Adipose tissue (tissue), 3 donors: ENCODE measurements at places on chromosomes 5 and 9. TPM values are rescaled to one million over a fixed set of nuclear protein-coding genes. Genes with fewer than 3 reads are reported as not detected.

SCGB3A2 gene
- polyA plus RNA-seq, result not detected

SLC25A2 gene
- polyA plus RNA-seq, result not detected

ABO gene
- 1.3 TPM for polyA plus RNA-seq

MSX2 gene
- polyA plus RNA-seq, result 0.14 TPM

GRIA1 gene
- 0.45 TPM for polyA plus RNA-seq

PCDHGA7 gene
- 0.11 TPM for polyA plus RNA-seq

IRX2 gene
- polyA plus RNA-seq, result 0.59 TPM

WWC1 gene
- 2.8 TPM for polyA plus RNA-seq

ARHGEF37 gene
- polyA plus RNA-seq, result 4.4 TPM

GLIPR2 gene
- 43.7 TPM for polyA plus RNA-seq

PLAC8L1 gene
- 0.12 TPM for polyA plus RNA-seq

PLEKHG4B gene
- polyA plus RNA-seq, result 0.04 TPM

IL9 gene
- polyA plus RNA-seq, result not detected

PLAA gene
- polyA plus RNA-seq, result 10.0 TPM

TMOD1 gene
- polyA plus RNA-seq, result 8.8 TPM

SYK gene
- 6.1 TPM for polyA plus RNA-seq

FOXD4L4 gene
- not detected for polyA plus RNA-seq

KIF4B gene
- not detected for polyA plus RNA-seq

SURF6 gene
- polyA plus RNA-seq, result 14.1 TPM

IL3 gene
- not detected for polyA plus RNA-seq

NR2F1-AS1 gene
- polyA plus RNA-seq, result 1.5 TPM

CD72 gene
- 1.8 TPM for polyA plus RNA-seq

ZFP2 gene
- polyA plus RNA-seq, result 0.61 TPM

PLCXD3 gene
- polyA plus RNA-seq, result 11.2 TPM

PCDHB8 gene
- 0.42 TPM for polyA plus RNA-seq

AJM1 gene
- 1.7 TPM for polyA plus RNA-seq

CDKN2A gene
- 0.17 TPM for polyA plus RNA-seq

EXOSC2 gene
- 18.6 TPM for polyA plus RNA-seq

NEURL1B gene
- 12.8 TPM for polyA plus RNA-seq

GGTA1 gene
- 37.5 TPM for polyA plus RNA-seq

C6 gene
- polyA plus RNA-seq, result 10.2 TPM

CCDC192 gene
- polyA plus RNA-seq, result not detected

OR1Q1 gene
- polyA plus RNA-seq, result not detected

PAEP gene
- not detected for polyA plus RNA-seq

STKLD1 gene
- 0.68 TPM for polyA plus RNA-seq

ADGRV1 gene
- 1.6 TPM for polyA plus RNA-seq

TAF11L5 gene
- not detected for polyA plus RNA-seq

GFI1B gene
- 0.04 TPM for polyA plus RNA-seq

ADAMTS19 gene
- 0.01 TPM for polyA plus RNA-seq
